ENCODE measurements at places on chromosomes 1 and 21.

- peak; percentile 21 for DNase-seq
Observed at GRCh38 chr1:167538657-167539056, 14.9 kb downstream of the CREG1 start.

DNA sequence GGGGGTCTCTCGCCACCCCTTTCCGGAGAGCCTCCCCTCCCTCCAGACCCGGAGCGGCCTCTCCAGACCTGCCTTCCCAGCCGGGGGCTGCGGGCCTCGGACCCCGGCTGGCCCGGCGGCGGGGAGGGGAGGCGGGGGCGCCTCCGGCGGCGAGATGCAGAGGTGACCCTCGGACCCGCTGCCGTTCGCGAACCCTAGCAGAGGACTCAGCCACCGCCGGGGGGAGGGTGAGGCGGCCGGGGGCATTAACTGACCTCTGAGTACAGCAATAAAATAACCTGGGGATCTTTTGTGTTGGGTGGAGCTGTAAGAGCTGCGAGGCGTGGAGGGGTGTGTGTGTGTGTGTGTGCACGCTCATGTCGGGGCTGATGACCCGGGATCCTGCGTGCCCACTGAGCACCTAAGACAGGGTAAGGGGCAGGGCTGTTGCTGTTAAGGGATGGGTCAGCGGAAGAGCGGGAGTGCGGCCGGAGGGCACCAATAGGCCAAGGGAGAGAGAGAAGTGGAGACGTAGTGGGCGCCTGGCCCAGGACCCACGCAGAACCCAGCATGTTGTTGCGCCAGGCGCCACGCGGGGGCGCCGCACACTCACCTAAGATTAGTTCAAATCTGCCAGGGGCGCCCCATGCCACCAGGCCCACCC, 6.3 kb downstream of the HAPLN2 start:
- DNase-seq = peak; percentile 18

DNA sequence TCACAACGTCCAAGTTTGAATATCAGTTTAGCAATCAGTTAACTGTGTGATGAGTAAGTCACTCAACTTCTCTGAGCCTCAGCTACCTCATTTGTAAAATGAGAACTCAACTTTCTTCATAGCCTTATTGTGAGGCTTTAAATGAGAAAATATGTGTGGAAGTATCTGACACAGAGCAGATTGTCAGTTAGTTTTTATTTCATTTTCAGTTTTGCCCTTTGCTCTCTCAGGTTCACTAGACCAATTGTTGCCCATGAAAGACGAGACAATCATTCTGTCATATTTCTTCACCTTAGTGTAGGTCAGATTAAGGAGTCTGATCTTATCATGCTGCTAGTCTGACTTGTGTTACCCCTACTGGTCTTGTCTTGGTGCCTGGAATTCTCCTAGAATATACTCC, 232.8 kb upstream of the PTBP2 start:
- no peak for DNase-seq

DNA sequence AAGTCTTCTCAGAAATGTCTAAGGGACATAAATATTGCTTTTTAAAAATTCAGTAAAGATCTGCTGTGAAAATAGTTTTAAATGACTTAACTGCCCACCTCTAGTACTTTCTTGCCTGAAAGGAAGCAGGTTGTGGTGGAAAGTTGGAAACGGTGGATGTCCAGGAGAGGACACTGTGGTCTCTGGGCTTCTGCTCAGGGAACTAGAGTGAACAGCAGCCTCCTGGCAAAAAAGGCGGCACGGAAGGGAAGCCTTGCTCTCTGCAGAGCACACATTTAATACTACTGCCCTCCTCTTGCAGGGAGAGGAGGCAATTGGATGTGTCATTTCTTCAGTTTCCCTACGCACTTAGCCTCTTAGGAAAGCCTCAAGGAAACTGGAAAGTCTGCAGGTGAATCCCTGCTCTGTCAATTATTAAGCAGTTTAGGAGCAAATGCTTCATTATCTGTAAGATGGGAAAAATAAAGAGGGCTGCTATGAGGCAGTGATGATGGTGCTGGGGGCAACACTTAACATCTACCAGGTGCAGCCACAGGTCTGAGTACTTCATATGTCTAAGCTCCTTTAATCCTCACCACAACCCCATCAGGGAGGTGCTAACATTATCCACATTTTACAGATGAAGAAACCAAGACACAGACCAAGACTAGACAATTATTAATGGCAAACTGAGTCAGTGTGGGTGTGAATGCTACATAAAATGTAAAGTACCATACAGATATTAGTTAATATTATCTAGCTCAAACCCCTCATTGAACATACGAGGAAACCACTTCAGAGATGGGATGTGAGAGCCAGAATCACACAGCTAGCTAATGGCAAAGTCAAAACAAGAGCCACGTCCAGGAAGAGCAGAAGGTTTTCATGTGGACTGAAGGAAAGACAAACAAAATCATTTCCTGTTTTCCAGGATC, 108.9 kb upstream of the ADAR start:
- no peak for DNase-seq

GRCh38 chr1:92964316-92964715, 3.1 kb upstream of the DIPK1A start:
- DNase-seq = no peak

GRCh38 chr1:206128196-206128595, 11.0 kb upstream of the AVPR1B start:
- DNase-seq = no peak

Measured in fibroblast of lung (primary cell).